H54 (cell line): ENCODE measurements at places on chromosomes 13 and 19.

DNA sequence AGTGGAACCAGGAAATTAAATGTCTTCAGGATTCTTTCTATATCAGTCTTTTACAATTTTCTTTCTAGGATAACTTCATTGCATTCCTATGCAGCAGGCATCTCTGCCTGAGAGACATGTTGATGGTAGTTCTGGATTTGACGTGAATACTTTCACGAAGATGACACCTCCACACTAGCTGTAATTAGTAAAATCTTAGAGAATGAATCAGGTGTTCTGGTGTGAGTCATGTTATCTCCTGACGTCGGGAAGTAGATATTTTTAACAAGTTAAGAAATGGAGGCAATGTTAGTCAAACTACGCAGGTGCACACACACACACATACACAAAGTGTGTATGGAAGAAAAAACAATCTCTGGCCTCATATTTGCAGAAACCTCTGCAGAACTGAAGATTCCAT lies 1661.3 kb upstream of the MIR17HG start:
- DNase-seq: no peak

- DNase-seq: no peak
Measured at GRCh38 chr19:2112516-2113320, 16.0 kb downstream of the IZUMO4 start.

GRCh38 chr19:28715157-28715556 lies 497.8 kb downstream of the UQCRFS1 start:
- no peak for DNase-seq

- no peak for DNase-seq
Measured at GRCh38 chr13:51614350-51614786, 30.1 kb downstream of the WDFY2 start.

GRCh38 chr13:99356262-99357091 lies 49.3 kb upstream of the GPR183 start:
- DNase-seq: peak; percentile 33

DNA sequence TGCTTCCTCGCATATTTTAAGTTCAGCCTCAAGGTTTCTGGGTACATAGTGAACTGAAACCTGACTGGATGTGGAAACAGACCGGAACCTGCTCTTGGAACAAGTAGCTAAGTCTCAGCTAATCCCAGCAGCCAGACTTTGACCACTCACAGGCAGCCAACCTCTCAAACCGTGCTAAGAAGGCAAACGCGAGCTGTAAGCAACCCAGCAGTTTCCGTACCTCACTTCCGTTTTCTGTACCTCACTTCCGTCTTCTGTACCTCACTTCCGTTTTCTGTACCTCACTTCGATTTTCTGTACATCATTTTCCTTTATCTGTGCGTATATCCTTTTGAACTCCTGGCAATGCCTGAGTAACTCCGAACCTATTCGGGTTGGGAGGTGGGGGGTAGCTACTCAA lies 96.8 kb downstream of the SUCLA2 start:
- peak; percentile 41 for DNase-seq
